ENCODE measurements at places on chromosomes 2 and 18. TPM values are rescaled to one million over a fixed set of nuclear protein-coding genes. Genes with fewer than 3 reads are reported as not detected.
A peak's percentile ranks its signal among the peaks of the same experiment; 100 is the strongest.

Gene CHRND
- 0.09 TPM for total RNA-seq

GRCh38 chr2:129462349-129462748 lies 517.1 kb upstream of the RAB6C start:
- H3K36me3 ChIP-seq = no peaks in the 10 kb centered on the region
- no peak overlapping the region for H3K4me3 ChIP-seq
- H3K27ac ChIP-seq = no peak overlapping the region
- DNase-seq = no peak

DNA sequence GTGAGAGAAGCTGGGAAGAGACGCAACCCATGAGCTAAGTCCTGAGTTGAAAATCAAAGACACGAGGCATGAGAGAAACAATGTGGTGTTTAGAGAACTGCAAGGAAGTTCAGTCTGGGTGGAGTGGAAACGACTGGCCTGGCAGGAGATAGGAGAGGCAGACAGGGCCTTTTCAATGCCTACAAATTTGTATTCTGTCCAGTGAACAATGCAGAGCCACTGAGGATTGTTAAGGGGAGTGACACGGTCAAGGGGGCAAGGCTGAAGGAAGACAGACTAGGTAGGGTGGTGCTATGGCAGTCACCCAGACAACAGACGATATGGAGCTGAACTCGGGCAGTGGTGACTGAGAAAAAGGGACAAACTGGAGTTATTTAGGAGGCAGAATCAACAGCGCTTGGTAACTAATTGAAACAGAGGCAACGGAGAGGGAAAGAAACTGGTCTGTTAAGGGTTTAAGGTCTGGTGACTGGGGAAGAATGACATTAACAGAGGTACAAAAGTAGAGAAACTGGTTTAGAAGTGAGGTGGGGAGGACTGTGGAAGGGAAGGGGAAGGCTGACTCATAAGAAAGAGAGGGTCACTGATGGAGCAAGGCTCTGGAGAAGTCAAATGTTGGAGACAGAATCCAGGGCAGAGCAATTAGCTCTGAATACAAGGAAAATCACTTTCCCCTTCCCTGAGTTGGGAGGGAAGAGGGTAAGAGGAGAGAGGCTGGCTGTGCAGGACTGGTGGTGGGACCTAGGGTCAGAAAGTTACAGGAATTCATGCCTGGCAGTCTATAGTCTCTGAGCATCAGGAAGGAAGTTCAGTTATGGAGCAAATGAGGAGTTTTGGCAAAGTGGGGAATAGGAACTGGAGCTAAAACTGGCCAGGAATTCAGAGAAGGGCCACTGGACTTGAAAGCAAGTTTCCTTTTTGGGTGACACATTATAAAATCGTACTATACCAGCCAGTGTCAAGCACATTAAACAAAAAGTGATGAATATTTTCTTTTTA lies 63.4 kb upstream of the CHRNA1 start:
- no peaks in the 10 kb centered on the region for H3K27me3 ChIP-seq
- peaks cover 62% of the 10 kb centered on the region for H3K4me1 ChIP-seq
- H3K36me3 ChIP-seq = no peaks in the 10 kb centered on the region
- H3K27ac ChIP-seq = peak overlapping the region; percentile 94
- no peak overlapping the region for H3K4me3 ChIP-seq

GRCh38 chr2:16162491-16163040 lies 222.2 kb downstream of the MYCN start:
- no peak overlapping the region for H3K4me3 ChIP-seq
- no peaks in the 10 kb centered on the region for H3K4me1 ChIP-seq
- H3K27me3 ChIP-seq = no peaks in the 10 kb centered on the region
- H3K36me3 ChIP-seq = no peaks in the 10 kb centered on the region

DNA sequence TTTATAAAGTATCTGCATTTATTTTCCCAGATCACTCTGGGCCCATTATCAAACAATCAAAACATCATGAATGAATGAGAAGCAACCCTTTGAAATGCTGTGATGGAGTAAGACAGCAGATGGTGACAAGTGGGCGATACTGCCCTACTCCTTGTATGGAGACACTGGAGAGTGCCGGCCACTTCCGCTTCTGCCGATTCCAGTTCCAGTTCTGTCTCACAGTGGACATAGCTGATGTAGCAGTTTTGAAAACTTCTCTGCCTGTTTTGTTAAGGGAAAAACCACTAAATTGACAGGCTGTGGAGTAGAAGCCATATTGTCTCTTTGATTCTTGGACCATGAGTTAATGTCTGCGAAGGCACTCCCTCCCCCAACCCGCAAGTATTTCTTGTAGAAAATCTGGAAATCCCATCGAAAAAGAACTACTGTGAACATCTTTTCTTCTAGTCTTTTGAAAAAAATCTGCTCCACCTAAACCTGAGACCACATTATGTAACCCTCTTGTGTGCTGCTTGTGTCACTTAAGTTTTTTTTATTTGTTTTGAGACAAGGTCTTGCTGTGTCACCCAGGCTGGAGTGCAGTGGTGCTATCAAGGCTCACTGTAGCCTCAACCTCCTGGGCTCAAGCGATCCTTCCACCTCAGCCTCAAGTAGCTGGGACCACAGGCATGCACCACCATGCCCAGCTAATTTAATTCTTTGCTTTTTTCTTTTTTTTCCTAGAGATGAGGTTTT lies 133.5 kb downstream of the TANC1 start:
- H3K27ac ChIP-seq = no peak overlapping the region
- peaks cover 16% of the 10 kb centered on the region for H3K4me1 ChIP-seq
- H3K4me3 ChIP-seq = no peak overlapping the region
- H3K27me3 ChIP-seq = no peaks in the 10 kb centered on the region

DNA sequence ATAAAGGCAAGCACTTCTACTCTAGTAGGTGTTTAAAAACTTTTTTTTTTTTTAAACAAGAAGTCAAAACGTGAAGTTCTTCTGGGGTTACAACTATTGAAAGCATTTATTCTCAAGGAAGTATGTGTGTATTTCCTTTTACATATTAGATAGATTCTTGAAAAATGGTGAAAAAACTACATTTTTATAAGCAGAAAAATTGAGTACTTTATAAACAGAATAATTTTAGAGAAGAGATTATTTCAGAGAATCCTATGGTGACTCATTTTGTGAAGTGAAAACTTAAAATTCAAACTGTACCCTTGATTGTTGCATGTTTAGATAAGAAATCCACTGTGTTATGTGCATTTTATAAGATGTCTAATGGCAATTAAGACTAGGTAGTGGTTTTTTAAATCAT lies 2.9 kb downstream of the EML4 start:
- peaks cover 33% of the 10 kb centered on the region for H3K4me1 ChIP-seq
- DNase-seq = no peak

DNA sequence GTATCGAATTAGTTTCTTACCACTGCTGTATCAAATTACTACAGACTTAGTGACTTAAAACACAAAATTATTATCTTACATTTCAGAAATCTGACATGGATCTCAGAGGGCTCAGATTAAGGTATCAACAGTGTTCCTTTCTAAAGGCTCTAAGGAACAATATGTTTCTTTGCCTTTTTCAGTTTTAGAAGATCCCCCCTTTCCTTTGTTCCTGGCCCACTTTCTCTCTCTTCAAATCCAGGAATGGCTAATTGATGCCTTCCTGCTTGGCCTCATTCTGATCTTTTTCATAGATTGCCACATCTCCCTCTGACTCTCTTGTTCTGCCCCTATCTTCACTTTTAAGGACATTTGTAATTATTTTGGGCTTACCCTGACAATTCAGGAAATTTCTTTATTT lies 65.7 kb downstream of the LRP1B start:
- no peak overlapping the region for H3K4me3 ChIP-seq
- DNase-seq = no peak
- no peaks in the 10 kb centered on the region for H3K36me3 ChIP-seq
- no peaks in the 10 kb centered on the region for H3K4me1 ChIP-seq
- H3K27ac ChIP-seq = no peak overlapping the region
